ENCODE measurements at places on chromosomes 16 and 17. TPM values are rescaled to one million over a fixed set of nuclear protein-coding genes. Genes with fewer than 3 reads are reported as not detected.

- DNase-seq, result no peak
Measured at GRCh38 chr17:74784125-74784810, 8.1 kb upstream of the NAT9 start.

Gene OR1F1
- total RNA-seq, result not detected

Gene HBQ1
- total RNA-seq, result not detected

Gene TPSG1
- not detected for total RNA-seq

Gene PRSS36
- 0.13 TPM for total RNA-seq

DNA sequence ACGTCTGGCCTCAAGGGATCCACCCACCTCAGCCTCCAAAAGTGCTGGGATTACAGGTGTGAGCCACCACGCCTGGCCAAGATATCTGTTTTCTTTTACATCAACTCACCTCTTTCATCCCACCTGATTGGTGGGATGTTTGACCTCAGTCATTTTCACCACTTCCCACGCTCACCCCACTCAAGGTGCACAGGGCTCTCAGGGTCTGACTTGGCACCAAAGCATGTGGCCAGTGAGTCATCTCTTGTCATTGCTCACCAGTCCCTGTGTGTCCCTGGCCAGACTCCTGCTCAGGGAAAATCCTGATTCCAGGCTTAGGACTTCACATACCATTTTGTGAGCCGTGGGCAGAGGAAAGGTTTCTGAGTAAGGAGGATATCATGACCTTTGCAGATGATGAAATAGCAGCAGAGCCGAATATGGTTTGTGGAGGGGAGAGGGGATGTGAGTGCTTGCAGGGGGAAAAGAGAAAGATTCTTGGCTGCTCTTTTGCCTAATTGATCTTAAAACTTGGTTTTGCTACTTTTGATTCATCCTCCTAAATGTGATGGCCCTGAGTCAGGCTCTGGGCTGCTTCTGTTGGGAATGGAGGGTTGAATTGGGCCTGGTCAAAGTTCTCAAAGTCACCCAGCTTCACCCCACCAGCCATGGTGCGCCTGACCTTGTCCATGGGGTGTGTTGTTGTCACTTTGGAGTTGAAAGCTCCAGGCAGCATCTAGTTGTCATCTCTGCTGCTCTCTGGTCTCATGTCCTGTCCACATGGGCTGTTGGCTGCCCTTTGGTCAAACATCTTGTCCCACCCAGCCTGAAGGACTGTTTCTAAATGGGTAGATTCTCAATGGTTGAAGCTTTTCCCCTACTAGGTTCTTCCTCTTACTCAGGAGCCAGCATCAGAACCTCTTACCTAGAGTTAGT is 6.0 kb upstream of the KCNH6 start:
- peak; percentile 80 for DNase-seq

Gene CBFA2T3
- total RNA-seq, result not detected

- DNase-seq, result peak; percentile 61
Measured at GRCh38 chr16:68444056-68444657, 4.2 kb downstream of the SMPD3 start.

- no peak for DNase-seq
Measured at GRCh38 chr16:19507867-19508266, 14.0 kb downstream of the GDE1 start.

DNA sequence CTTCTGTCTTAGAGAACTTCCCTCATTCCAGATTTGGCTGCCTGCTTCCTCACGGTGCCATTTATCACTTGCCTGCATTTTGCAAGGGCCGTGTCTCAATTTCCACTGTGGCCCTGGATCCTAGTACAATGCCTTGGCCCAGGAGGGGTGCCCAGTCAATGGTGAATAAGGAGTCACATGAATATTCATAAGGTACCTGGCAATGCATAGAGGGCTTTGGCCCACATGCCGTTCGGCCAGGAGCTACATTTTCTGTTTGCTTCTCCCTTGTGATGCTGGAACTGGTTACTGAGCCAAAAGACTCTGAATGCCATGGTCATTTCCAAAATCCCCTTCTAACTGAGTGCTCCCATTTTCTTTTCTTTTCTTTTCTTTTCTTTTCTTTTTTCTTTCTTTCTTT is 4.8 kb upstream of the PIRT start:
- no peak for DNase-seq

GRCh38 chr16:55778757-55779156 is 54.1 kb downstream of the CES1 start:
- no peak for DNase-seq

DNA sequence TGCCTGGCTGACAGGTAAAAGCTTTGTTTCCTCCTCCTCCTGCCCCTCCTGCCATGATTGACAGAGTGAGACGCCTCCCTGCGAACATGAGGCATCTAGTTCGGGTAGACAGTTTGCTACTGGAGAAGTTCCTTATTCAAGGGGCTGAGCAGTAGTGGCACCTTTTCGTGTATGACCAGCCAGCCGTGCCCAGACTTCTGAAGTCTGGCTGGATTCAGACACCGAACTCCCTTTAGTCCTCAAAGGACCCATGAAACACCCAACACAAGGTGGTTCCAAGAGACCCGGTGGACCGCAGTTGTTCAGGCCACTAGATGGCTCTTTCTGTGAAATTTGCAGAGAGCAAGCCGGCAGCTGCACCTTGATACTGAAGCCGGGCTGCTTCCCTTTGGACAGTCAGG is 192.8 kb downstream of the XYLT1 start:
- peak; percentile 12 for DNase-seq

DNA sequence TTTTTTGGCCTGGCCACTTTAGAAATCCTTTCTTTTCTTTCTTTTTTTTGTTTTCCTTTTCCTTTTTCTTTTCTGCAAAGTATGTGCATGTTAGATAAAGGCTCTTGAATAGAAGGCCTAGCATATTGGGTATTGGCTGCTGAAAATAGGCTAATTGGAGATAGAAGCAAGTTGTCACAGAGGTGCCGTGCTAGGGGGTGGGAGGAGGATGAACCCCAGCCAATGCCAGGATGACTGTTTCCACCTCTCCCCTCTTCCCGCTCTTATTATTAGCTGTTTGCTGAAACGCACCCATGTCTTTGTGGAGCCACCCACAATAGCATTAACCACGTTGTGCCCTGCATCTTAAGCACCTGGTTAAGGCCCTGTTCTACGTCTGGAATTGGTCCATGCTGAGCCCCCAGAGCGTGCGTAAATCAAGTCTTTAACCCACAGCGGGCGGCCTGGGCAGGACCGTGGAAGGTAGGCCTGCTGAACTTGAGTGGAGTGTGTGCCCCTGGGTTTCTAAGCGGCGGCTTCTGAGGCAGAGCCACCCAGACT is 123.6 kb downstream of the MSI2 start:
- no peak for DNase-seq

Gene TMED6
- not detected for total RNA-seq

DNA sequence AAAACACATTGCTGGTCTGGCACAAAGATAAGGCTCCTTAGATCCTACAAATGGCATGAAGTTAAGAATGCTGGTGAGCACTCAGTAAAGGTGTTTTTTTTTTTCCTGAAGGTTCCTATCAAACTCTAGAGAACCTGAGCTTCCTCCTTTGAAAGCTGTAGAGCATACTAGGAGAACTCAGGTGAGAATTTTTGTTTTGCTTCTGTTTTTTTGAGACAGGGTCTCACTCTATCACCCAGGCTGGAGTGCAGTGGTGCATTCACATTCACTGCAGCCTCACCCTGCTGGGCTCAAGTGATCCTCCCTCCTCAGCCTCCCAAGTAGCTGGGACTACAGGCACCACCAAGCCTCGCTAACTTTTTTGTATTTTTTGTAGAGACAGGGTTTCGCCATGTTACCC is 21.0 kb upstream of the CIITA start:
- no peak for DNase-seq

DNA sequence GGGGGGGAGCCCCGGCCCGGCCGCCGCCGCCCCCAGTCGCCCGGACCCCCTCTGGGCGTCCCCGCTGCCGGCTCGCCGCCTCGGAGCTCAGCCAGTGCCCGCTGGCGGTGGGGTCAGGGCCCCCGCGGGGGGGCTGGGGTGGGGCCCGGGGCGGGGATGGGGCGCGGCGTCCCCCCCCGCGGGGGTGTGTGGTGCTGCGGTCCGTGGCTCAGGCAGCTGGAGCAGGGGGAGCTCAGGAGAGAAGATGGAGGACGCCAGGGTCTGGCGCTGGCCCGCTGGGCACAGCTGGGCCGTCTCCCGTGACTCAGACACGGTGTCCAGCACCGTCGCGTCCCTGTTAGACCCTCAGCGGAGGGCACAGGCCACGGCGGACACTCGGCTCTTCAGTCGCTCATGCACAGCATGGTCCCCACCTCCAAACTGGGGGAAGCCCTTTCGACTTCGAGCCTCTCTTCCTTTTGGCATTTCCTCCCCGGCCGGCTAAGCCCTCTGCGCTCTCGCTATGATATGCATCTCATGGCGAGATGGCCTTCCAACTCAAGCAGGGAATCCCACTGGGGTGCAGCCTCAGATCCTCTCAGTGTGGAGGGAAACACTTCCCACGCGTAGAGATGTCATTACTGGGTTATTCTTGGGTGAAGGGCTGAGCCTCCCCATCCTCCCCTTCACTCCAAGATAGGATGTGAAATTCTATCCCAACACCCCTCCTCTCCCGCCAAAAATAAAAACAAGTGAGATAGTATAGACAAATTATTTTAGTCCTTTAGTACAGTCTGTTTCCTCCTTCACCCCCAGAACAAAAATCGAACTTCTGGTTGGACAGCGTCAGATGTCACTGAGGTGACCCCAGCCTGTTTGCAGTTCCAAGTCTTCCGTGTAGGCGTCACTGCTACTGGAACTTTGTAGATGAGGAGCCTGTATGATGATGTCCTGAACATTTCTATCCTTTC is 522 bp upstream of the VEZF1 start:
- peak; percentile 84 for DNase-seq

DNA sequence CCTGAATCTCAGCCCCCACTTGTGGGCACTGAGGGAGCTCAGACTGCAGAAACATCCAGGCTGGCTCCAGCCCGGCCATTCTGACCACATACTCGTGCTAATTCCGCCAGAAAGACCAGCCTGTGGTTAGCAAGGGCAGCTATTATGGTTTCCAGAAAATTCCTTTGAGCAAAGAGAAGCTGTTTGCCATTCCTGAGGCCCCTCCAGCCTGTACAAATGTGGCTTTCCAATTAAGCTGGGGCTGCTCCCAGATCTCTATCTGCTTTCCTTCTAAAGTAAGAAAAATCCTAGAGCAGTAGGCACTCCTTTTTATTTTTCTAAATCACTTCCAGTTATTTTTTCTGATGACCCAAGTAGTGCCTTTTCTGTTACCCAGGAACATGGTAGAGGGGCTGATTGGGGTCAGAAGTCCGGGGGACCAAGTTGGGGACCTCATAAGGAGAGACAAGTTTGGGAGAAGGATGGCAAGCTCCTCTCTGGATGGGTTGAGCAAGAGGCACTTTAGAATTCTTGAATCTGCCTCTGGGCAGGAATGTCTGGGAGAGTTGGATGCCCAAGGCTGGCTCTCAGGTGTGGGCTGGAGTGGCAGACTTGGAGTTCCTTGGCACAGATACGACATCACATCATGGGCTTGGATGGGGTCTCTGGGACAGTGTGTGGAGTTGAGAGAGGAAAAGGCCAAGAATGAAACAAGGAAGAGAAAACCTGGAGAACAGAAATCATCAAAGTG is 83.3 kb upstream of the TNRC6C start:
- peak; percentile 85 for DNase-seq

DNA sequence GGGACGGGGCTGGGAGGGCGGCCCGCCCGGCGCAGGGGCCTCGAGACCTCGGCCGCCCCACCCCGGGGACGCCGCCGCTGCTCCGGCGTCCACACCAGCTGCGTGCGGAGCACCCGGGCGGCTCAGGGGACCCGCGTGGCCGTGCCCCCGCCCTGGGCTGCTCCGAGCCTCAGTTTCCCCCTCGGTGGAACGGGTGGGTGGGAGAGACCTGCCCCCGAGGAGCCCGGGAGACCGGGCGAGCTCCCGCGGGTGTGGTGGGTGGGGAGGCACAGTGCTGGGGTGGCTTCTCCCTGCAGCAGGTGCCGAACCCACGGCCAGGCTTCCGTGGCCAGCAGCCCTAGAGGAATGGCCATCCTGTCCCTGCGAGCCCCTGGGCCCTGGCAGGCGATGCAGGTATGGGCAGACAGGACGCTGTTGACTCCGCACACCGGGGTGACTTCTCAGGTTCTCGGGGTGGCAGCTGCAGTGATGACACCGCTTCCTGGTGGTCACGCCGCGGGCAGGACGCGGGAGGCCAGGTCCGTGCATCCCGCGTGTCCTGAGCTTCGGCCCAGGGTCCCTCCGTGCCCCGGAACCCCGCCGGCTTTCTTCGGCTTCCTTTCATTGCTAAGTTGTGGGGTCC is 677 bp downstream of the DEF8 start:
- DNase-seq, result peak; percentile 30

DNA sequence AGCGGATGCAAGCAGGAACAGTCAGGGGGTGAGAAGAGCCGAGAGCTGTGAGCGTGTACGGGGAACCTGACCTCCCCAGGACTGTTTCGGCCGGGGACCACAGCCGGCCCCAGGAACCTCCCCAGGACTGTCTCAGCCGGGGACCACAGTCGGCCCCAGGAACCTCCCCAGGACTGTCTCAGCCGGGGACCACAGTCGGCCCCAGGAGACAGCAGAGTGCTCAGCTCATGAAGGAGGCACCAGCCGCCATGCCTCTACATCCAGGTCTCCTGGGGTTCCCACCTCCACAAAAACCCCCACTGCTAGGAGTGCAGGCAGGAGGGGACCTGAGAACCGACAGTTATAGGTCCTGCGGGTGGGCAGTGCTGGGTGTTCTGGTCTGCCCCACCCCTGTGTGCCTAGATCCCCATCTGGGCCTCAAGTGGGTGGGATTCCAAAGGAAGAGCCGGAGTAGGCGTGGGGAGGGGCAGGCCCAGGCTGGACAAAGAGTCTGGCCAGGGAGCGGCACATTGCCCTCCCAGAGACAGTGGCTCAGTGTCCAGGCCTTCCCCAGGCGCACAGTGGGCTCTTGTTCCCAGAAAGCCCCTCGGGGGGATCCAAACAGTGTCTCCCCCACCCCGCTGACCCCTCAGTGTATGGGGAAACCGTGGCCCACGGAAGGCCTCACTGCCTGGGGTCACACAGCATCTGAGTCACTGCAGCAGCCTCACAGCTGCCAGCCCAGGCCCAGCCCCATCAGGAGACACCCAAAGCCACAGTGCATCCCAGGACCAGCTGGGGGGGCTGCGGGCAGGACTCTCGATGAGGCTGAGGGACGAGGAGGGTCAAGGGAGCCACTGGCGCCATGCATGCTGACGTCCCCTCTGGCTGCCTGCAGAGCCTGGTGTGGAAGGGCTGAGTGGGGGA is 4.3 kb downstream of the RHBDF1 start:
- peak; percentile 60 for DNase-seq

Gene KRTAP1-1
- total RNA-seq, result 1.6 TPM

GRCh38 chr17:82668631-82669099 is 20.4 kb upstream of the WDR45B start:
- DNase-seq, result peak; percentile 90

- no peak for DNase-seq
Measured at GRCh38 chr16:28604186-28604565, 5.7 kb downstream of the SULT1A1 start.

- DNase-seq, result no peak
Measured at GRCh38 chr17:58507123-58507634, 7.3 kb downstream of the MTMR4 start.

DNA sequence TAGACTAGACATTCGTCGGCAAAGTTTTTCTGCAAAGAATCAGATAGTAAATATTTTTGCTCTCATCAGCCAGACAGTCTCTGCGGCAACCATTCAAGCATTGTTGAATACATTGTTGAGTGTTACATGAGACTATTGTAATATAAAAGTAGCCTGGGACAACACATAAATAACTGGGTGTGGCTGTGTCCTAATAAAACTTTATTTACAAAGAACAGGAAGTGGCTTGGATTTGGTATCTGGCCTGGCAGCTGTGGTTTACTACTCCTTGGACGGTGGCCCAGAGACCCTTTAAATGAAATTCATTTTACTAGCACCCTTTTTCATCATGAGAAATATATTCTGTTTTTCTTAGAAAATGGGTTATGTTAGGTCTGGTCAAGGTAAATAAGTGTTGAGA is 297.2 kb downstream of the WWOX start:
- no peak for DNase-seq
